Left renal cortex interstitium (tissue), 4 donors: ENCODE measurements at places on chromosomes 1 and 21. TPM values are rescaled to one million over a fixed set of nuclear protein-coding genes. Genes with fewer than 3 reads are reported as not detected.

GRCh38 chr1:26336477-26337205 lies 17.3 kb downstream of the CRYBG2 start:
- peak; percentile 53 for DNase-seq

DNA sequence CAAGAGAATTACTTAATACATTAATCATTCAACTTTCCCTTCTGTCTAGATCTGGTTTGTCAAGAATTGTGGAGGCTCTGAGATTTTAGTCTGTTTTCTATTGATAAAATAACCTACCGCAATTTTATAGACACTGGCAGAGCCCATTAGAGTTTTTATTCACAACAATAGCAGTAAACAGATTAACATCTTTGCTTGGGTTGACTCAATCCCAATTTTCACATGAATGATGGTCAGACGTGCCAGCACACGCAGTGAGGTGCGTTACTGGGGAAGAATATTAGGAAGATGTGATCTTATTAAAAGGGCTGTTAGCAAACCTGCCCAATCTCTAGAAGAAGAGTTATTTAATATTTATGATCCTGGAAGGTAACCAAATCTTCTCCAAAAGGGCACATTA lies 736.6 kb downstream of the MRPL39 start:
- DNase-seq, result no peak

GRCh38 chr1:75274920-75275506 lies 140.8 kb downstream of the LHX8 start:
- no peak for DNase-seq

GRCh38 chr1:905811-906599 lies 17.7 kb upstream of the SAMD11 start:
- no peak for DNase-seq

GRCh38 chr21:41170859-41171609 lies 3.1 kb downstream of the BACE2 start:
- no peak for DNase-seq

GRCh38 chr1:107683191-107683657 lies 281.8 kb downstream of the VAV3 start:
- no peak for DNase-seq

GRCh38 chr1:88980870-88981269 lies 11.6 kb downstream of the KYAT3 start:
- no peak for DNase-seq

ZNF124 gene
- polyA plus RNA-seq, result 23.2 TPM

RHEX gene
- polyA plus RNA-seq, result 5.8 TPM

- DNase-seq, result no peak
These were observed 1.9 kb downstream of the WDR64 start for GRCh38 chr1:241654019-241654418.
